Erythroblast (primary cell): ENCODE measurements at places on chromosomes 1 and 21.

DNA sequence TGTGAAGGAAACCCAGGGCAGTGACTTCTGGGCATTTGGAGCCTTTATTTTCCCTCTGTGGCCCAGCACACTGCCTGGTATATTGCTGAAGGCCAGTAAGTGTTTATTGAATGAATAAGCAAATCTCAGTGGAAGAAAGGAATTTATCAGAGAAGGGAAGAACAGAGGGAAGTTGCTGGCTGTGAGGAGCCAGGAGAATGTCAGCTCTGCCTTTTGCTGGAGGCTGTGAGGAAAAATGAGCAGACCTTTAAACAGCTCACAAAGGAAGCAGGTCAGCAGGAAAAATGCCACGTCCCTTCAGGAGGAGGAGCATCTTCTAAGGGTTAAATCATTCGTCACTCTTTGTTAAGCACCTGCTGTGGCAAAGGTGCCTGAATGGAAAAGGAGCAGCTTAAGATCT lies 75.9 kb downstream of the GIPC2 start:
- no peak for DNase-seq

DNA sequence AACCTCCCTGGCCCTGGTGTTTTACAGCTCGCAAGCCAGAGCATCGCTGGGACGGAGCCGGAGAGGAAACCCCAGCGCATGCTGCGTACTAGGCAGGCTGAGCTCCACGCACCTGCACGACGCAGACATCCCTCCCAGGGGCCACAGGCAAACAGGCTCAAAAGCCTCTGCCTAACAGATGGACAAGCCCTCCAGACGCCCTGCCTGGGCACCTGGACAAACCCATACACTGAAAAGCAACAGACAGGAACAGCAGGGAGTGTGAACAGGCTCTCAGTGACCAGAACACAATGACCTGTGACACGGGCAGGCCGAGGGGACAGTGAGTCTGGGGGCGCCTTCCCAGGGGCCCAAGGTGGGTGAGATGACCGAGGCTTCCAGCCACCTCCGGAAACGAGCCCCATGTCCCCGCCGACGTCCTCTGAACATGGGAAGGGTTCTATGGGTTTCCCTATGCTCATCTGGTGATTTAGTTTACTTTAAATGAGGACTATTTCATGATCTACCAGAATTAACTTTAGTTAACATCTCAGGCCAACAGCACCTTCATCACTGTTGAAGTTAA lies 40.3 kb downstream of the NPHP4 start:
- no peak for DNase-seq

DNA sequence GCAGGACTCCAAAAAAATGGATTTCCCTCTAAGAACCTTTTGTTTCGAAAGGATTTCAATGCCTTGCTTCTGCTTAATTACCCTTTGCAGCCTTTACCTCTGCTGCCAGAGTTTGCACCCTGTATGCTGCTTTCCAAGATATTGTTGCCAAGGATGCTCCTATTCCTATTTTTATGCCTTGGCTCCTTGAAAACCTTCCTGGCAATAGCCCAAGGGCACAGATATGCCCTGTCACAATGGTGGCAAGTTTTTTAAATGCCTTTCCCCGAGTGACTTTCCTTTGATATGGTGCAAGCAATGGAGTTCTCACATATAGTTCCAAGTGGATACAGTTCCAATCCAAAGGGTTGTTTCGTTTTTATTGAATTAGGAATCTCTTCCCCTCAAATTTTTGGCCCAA lies 1983.0 kb downstream of the MRPL39 start:
- no peak for DNase-seq

DNA sequence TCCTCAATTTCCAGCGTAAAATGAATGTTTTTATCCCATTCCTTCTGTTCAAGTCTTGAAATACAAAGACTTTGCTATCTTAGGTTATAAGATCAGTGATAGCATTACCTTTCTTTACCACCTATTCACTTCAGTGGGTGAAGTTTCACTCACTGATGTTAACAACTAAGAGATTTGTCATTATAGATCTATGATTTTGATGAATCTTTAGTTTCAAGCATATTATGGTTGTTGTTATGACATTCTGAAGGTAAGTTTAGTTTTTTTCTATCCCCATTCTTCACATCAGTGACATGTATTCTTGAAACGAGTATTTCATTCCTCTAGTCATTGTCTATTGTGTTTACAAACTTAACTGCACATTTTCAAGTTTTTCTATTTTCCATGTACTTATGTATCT lies 182.5 kb downstream of the ATP6V1G3 start:
- no peak for DNase-seq

DNA sequence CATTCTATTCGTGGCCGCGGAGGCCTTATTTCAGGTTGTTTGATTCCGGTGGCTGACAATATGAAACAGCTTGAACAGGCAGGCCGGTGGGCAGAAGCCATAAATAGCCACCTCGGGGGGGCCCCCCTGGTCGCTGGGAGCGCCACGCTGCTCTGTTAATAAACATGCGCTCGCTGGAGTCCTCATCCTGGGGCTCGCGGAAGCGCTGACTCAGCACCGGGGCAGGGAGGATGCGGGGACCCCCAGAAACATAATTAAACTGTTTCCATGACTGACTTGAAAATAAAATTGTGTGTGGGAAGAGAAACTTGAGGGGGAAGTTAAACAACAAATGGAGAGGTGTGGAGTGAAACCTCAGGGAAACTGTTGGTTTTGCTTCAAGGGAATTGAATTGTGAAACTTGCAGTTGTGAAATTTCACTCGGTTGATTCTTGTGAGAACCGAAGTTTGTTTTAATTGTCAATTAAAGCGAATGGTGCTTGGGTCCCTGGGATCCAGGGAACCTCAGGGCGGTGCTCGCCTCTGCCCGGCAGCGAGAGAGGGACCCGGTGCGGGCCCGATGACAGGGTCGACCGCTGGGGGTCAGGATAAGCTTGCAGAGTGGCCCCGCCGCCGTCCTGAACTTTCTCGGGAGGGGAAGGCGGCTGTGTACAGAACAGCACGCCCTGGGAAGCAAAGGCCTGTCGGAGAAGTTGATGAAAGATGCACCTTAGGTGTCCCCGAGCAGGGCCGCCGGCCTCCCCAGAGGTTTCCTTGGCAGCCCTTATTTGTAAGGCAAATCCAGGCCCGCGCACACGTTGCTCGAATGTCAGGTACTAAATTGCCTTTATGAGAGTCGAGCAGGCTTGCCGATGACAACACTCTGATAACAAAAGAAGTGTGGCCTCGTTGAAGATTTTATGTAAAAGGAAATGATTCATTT lies 176.9 kb upstream of the LMO4 start:
- DNase-seq = peak; percentile 54

DNA sequence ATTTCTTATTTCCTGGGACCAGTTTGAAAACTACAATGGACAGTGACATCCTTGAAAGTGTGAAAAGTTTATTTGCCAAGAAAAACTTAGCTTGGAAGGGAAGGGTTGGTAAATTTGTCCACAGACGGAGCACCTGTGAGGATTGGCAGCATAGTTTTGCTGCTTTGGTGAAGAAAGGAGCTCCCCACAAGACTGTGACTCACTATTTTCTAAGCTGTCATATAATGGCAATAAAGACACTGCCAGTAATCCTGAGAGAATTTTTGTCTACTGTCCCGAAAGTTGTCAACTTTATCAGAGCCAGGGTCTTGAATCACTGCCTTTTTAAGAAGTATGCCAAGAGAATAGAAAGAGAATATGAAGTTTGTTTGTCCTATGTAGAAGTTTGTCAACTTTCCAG lies 230.8 kb downstream of the NEGR1 start:
- DNase-seq = no peak

GRCh38 chr1:87197156-87197555 lies 131.5 kb upstream of the LMO4 start:
- DNase-seq = no peak

DNA sequence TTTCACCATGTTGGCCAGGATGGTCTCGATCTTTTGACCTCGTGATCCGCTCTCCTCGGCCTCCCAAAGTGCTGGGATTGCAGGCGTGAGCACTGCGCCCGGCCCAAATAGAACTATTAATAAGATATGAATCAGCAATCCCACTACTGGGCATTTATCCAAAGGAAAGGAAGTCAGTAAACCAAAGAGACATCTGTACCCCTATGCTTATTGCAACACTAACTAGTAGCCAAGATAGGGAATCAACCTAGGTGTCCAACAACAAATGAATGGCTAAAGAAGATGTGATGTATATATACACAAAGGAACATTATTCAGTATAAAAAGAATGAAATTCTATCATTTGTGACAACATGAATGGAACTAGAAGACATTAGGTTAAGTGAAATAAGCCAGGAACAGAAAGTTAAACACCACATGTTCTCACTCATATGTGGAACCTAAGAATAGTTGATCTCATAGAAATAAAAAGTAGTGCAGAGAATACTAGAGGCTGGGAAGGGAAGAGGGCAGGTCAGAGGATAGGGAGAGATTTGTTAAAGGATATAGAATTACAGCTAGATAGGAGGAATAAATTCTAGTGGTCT lies 48.8 kb downstream of the XPR1 start:
- DNase-seq = no peak

GRCh38 chr1:90716552-90717355 lies at the start of gene BARHL2:
TSS of gene BARHL2 (minus strand) at chr1:90717302. CDS start at chr1:90717195, 107 bp downstream.
- peak; percentile 24 for DNase-seq

DNA sequence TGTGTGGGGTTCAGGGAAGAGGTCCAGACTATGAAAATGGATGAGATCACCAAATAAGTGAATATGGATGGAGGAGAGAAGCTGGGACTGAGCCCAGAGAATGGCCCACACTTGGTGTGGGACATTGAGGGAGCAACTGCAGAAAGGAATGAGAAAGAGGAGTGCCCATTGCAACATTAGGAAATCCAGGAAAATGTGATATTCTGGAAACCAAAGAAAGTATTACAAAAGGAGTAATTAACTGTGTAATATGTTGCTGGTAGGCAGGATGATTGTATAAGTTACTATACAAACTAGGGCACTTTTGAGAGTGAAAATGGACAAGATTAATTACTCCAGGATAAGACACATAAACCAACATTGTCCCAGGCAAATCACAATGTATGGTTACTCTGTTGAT lies 59.8 kb upstream of the ARTN start:
- no peak for DNase-seq

DNA sequence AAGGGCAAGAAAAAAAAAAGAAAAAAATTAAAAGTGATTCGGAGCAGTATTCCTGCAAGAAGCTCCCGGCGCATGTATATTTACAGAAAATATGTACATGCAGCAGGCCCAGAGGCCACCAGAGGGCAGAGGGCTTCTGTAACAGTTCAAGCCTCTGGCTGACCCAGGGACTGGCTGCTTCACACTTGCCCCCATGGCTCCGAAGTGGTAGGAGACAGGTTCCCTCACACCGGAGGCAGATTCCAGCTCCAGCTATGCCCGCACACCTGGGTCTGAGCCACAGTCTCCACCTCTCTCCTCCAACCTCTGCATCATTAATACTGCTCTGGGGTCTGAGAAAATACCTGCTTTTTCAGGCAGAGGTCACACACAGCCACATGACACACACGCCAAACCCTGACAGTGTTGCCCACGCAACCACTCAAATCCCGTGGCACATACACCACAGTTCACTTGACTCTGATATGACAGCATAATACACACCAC lies 2.2 kb upstream of the ARHGAP30 start:
- DNase-seq = peak; percentile 64

GRCh38 chr21:31967334-31967733 lies 94.5 kb downstream of the HUNK start:
- DNase-seq = no peak

GRCh38 chr1:117392771-117393170 lies 25.5 kb downstream of the MAN1A2 start:
- no peak for DNase-seq

- no peak for DNase-seq
These were observed 5.6 kb upstream of the LRRC3 start for GRCh38 chr21:44449473-44450363.
